Heart right ventricle (tissue), 16 donors: ENCODE measurements at places on chromosomes 7 and 10. TPM values are rescaled to one million over a fixed set of nuclear protein-coding genes. Genes with fewer than 3 reads are reported as not detected.
A peak's percentile ranks its signal among the peaks of the same experiment; 100 is the strongest.

GRCh38 chr7:138161600-138162081, 85.4 kb downstream of the AKR1D1 start:
- DNase-seq, result peak; percentile 87

Gene ACBD7
- 0.03 TPM for polyA plus RNA-seq

DNA sequence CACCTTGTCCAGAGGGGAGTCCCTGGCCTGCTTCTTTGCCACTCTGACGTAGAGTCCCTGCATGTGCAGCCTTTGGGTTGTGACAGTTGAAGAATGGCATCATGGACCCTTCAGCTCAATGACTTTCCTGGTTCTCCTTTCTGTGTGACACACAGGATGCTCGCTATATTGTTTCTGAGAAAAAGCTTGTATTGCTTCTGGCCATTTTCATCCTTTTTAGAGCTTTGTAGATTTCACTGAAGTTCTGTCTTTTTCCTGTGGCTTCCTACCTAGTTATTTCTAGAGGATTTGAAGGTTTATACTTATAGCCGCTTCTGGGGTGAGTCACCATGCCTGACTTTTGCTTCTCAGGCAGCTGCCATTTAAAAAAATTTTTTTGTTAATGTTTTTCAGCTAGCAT, 27.0 kb downstream of the SND1 start:
- DNase-seq, result no peak

DNA sequence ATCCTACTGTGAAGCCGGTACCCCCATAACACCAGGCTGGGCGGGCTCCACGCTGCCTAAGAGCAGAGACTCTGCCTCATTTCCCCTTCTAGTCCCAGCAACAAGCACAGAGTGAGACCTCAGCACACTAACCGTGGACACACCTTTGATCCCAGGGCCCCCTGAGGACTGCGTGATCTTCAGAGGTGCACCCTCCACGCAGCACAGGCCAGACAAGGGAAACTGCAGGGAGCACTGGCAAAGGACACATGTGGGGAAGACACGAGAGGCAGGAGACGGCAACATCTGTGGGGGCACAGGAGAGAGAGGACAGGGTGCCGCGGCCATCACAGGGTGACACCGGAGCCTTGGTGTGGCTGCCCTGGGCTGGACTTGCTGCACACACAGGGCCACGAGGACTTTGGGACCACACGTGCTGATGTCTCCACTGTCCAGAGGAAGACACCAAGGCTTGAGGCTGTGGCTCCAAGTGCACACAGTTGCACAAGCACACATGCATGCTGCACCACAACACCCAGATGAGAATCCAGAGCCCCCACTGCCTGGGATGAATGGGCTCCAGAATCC, 128.8 kb downstream of the PTPRN2 start:
- no peak for DNase-seq

Gene TRRAP
- polyA plus RNA-seq, result 12.7 TPM

- peak; percentile 20 for DNase-seq
Measured at GRCh38 chr10:29257106-29257783, 31.6 kb upstream of the LYZL1 start.

Gene CYP3A4
- not detected for polyA plus RNA-seq

Gene RPA3
- polyA plus RNA-seq, result 15.9 TPM
